ENCODE measurements at places on chromosomes 6 and 20.

GRCh38 chr20:8722277-8722928, 346.5 kb upstream of the PLCB4 start:
- no peak for DNase-seq

DNA sequence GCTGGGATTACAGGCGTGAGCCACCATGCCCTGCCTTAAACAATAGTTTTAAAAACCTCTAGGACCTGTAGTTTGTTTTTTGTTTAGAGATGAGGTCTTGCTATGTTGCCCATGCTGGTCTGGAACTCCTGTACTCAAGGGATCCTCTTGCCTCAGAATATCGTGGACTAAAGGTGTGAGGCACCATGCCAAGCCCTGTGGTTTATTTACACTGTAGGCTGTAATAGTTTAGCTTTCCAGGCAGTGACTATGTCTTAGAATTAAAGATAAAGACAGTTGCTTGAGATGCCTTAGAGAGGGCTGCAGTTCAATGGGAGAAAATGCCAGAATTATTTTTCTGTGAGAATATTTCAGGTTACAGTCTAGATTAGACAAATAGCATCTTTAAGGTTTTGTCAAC, 72.9 kb downstream of the SGK1 start:
- no peak for DNase-seq

GRCh38 chr6:43304882-43305281, 3.7 kb downstream of the CRIP3 start:
- DNase-seq: no peak

- DNase-seq: no peak
Observed at GRCh38 chr6:150711584-150712504, 112.2 kb downstream of the PLEKHG1 start.

Measured in stimulated activated CD4-positive, alpha-beta T cell treated with anti-CD3 and anti-CD28 coated beads, Interleukin-15, amount 100 ng/mL, for 1 hour (primary cell).